Pancreas (tissue), 10 donors: ENCODE measurements at places on chromosomes 7 and 10. TPM values are rescaled to one million over a fixed set of nuclear protein-coding genes. Genes with fewer than 3 reads are reported as not detected.

The ZNF853 gene
- 6.6 TPM for total RNA-seq

The NXPH1 gene
- not detected for total RNA-seq

- no peak for DNase-seq
- peaks cover 1% of the 10 kb centered on the region for H3K4me1 ChIP-seq
- no peaks in the 10 kb centered on the region for H3K36me3 ChIP-seq
- no peak overlapping the region for H3K4me3 ChIP-seq
- no peak overlapping the region for H3K27ac ChIP-seq
These were observed 2.8 kb downstream of the FKBP6 start for GRCh38 chr7:73330772-73331171.

- H3K4me3 ChIP-seq: no peak overlapping the region
- no peaks in the 10 kb centered on the region for H3K4me1 ChIP-seq
- no peak for DNase-seq
- H3K27me3 ChIP-seq: no peaks in the 10 kb centered on the region
These were observed 226.6 kb upstream of the YAE1 start for GRCh38 chr7:39339591-39339990.

DNA sequence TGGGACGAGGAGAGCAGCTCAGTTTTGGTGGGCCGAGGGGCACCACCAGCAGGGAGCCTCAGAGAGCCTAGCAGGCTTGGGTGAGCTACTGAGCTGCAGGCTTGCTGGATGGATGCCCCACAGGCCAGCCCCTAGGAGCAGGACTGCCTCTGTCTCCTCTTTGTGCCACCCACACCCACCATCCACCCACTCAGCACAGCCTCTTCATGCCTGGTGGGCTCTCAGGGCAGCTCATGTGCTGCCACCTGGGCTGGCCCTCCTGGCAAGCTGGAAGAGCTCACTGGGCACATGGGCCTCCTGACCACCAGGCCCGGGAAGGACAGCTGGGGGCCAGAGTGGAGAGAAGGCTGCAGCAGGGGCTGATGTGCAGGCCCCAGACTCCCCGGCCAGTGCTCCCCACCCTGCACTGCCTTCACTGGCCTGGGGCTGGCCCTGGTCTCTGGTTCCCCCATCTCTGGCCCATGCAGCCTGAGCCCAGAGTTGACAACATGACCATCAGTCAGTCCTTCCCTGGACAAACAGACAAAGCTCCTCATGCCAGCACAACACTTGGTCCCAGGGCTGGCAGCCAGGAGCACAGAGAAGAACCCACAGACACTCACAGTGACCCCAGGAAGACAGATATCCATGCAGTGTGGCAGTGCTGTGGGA, 8.2 kb downstream of the RASGEF1A start:
- H3K27me3 ChIP-seq: no peaks in the 10 kb centered on the region
- H3K4me1 ChIP-seq: no peaks in the 10 kb centered on the region

- H3K4me1 ChIP-seq: no peaks in the 10 kb centered on the region
- DNase-seq: no peak
- no peaks in the 10 kb centered on the region for H3K36me3 ChIP-seq
- H3K4me3 ChIP-seq: no peak overlapping the region
- no peak overlapping the region for H3K27ac ChIP-seq
- no peaks in the 10 kb centered on the region for H3K27me3 ChIP-seq
These were observed 4.9 kb upstream of the SRRM3 start for GRCh38 chr7:76196786-76197185.

The TSPAN13 gene
- 64.6 TPM for total RNA-seq
